ENCODE measurements at places on chromosomes 2 and 18. TPM values are rescaled to one million over a fixed set of nuclear protein-coding genes. Genes with fewer than 3 reads are reported as not detected.

QPCT gene
- total RNA-seq = 1.5 TPM

GPBAR1 gene
- total RNA-seq = 3.0 TPM

PROC gene
- not detected for total RNA-seq

RNASEH1 gene
- total RNA-seq = 47.2 TPM

DNA sequence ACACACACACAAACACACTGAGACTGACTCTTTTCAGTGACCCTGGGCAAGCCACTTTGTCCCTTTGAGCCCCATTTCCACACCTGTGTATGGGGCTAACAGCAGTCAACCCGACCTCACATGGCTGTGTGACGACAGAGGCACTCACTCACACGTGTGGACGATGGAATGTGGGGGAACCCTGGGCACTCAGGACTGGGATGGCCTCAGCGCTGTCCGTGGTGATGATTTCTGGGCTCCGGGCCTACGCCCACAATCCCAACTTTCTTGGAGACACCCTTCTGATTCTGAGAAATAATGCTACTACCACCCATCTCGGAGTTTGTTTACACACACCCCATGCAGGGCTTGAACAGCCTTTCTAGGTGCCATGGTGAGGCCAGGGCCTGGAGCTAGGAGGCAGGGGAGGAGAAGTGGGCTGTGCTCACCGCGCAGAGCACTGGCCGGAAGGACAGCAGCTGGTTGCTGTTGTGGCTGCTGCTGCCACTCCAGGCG lies 1.5 kb downstream of the CRYBA2 start:
- no peak overlapping the region for H3K27ac ChIP-seq
- H3K36me3 ChIP-seq = no peaks in the 10 kb centered on the region
- no peak overlapping the region for H3K4me3 ChIP-seq
- H3K4me1 ChIP-seq = no peaks in the 10 kb centered on the region

DNA sequence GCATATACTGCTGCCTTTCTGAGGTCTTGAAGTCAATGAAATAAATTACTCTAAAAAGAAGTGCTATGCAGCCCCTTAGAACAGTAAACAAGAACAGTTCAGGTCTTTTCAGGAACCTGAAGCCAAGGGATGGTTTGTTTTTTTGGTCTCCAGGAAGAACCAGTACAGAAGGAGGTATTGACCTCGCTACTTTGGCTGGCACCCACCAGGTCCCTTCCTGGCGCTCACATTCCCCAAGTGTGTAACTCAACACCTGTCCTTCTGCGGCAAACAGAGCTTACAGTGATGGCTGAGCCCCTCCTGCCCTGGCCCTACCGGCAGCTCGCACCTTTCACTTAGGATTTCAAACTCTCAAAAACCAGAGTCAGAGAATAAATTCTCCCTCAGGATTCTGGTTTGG lies 51.9 kb downstream of the SETBP1 start:
- H3K4me1 ChIP-seq = peaks cover 76% of the 10 kb centered on the region
- peak overlapping the region; percentile 89 for H3K27ac ChIP-seq
- peaks cover 15% of the 10 kb centered on the region for H3K36me3 ChIP-seq
- no peaks in the 10 kb centered on the region for H3K27me3 ChIP-seq
- no peak for DNase-seq

- no peak overlapping the region for H3K4me3 ChIP-seq
- peaks cover 41% of the 10 kb centered on the region for H3K27me3 ChIP-seq
- DNase-seq = no peak
- H3K27ac ChIP-seq = no peak overlapping the region
- H3K4me1 ChIP-seq = no peaks in the 10 kb centered on the region
Observed at GRCh38 chr2:205765151-205765550, 82.8 kb downstream of the NRP2 start.

DNA sequence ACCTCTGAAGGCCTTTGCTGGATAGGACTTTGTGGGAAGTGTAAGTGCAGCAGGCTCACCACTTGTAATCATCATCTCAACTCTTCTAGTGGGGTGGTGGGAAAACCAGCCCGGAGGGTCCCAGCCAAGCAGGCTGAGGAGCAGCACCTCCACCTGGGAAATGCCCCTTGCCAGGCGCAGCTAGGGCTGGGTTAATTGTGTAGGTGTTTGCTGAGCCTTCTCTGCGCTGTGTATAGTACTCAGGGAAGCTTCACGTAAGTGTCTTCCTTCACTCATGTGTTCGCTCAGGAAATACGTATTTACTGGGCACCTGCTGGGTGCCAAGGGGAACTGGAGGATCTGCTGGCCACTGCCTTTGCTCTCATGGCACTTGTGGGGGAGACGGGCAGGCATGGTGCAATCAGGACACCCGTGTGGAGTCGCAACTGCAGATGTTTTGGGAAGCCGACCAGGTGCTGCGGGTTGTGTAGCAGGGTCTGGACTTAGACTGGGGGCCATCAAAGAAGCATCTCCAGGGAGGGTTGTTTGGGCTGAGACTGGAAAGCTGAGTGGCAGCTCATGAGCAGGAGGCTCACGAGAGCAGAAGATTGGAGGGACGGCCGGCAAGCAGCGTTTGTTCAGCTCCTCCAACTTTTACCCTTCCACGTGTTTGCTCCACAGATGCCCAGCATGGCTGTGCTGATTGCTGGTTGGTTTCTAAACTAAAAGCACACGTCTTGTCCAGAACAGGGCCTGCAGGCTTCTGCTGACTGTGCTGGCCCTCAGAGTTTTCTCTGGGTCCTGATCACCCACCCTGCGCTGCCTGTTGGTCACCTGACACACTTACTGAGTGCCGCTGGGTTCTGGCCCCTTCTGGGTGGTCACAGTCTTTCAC lies 164.6 kb downstream of the LDLRAD4 start:
- H3K4me3 ChIP-seq = peak overlapping the region; percentile 74
- peak overlapping the region; percentile 58 for H3K27ac ChIP-seq
- peaks cover 4% of the 10 kb centered on the region for H3K27me3 ChIP-seq
- no peaks in the 10 kb centered on the region for H3K36me3 ChIP-seq
- H3K4me1 ChIP-seq = peaks cover 16% of the 10 kb centered on the region

- DNase-seq = no peak
- H3K4me3 ChIP-seq = no peak overlapping the region
- H3K4me1 ChIP-seq = no peaks in the 10 kb centered on the region
- no peaks in the 10 kb centered on the region for H3K36me3 ChIP-seq
- H3K27me3 ChIP-seq = no peaks in the 10 kb centered on the region
- no peak overlapping the region for H3K27ac ChIP-seq
Observed at GRCh38 chr2:102832789-102833188, 71.0 kb downstream of the TMEM182 start.

DNA sequence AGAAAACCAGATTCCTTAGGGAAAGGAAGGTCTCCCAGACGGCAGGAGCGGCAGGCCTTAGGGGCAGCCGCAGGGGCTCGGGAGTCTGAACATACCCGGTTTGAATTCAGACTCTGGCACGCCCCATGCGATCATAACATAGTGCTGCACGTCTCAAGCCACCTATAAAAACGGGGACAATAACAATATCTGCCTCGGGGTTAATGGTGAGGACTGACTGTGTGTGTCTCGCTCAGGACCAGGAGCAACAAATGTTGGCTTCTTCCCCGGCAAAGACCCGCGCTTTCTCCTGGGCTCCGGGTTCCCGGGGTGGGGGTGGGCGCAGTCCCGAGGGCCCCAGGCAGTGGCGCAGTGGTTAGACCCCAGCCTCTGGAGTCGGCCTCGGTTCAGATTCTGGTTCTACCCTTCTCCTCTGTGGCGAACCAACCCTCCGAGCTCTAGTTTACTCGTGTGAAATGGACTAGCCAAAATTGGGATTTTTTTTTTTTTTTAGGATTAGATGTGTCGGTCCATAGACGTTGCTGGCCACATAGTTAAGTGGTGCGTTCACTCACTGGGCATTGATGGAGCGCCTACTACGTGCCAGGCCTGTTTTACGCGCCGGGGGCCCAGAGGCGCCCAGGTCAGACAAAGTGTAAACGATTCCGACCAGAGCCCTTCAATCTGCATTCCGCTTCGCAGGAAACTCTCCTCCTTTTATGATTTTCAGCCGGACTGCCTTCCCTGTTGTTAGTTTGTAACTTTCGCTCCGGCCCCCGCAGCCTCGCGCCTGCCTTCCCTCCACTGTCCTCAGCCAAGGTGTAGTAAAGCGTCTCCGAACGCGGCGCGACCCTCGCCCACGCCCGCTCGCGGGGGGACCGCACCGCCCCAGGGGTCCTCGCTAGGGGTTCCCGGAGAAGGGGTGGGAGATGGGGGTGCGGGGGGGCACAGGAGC lies 820 bp upstream of the SH3BP4 start:
- peak overlapping the region; percentile 69 for H3K4me3 ChIP-seq
- H3K36me3 ChIP-seq = no peaks in the 10 kb centered on the region
- peaks cover 66% of the 10 kb centered on the region for H3K27me3 ChIP-seq
- DNase-seq = no peak
- no peak overlapping the region for H3K27ac ChIP-seq

DNA sequence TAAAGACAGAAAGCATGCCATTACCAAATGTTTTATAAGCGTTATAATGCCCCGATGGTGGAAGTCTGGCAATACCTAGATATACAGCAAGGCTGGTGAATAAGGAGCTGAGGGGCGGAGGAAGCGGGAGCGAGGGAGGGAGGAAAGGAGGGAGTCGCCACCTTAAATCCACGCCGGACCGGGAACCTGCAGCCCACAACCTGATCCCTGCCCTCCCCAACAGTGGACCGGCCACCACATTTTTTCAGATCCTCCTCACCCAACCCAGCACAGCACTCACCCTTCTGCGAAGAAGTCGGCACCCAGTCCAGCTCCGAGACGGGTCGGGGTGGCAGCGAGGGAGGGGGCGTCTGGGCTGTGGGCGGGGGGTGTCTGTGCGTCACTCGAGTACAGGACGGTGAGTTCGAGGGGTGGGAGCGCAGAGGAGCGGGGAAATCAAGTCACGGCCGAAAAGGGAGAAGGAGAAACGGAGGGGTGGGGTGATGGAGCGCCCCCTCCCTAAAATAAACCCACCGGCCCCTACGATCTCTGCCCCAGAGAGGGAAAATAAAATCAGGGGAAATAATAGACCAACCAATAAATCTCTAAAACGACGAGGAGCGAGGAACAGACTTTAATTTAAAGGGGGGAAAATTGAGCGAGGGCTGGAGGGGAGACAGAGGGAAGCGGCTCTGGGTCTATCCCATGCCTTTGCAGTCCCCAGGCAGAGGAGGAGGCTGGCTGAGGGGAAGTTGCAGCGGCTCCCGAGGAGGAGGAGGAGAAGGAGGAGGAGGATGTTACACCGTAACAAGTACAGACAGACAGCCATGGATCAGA lies 96.5 kb upstream of the SERTAD2 start:
- peaks cover 13% of the 10 kb centered on the region for H3K4me1 ChIP-seq
- H3K36me3 ChIP-seq = no peaks in the 10 kb centered on the region
- no peaks in the 10 kb centered on the region for H3K27me3 ChIP-seq
- peak overlapping the region; percentile 89 for H3K4me3 ChIP-seq

DNA sequence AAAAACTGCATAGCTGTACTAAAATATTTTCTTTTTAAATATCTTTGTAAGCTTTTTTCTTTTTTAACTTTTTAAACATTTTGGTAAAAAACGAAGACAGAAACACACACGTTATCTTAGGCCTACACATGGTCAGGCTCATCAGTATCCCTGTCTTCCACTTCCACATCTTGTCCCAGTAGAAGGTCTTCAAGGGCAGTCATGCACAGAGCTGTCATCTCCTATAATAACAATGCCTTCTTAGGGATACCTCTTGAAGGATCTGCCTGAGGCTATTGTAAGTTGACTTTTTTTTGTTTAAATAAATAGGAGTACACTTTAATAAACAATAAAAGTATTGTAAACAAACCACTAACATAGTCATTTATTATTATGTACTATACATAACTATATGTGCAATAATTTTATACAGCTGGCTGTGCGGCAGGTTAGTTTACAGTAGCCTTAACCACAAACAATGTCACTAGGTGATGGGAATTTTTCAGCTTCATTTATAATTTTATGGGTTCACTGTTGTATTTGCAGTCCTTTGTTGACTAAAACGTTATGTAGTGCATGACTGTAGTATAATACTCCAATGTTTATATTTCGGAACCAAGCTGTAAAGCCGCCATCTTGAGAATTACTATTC lies 124.4 kb downstream of the MAP4K4 start:
- H3K4me3 ChIP-seq = no peak overlapping the region
- H3K4me1 ChIP-seq = peaks cover 44% of the 10 kb centered on the region
- no peak overlapping the region for H3K27ac ChIP-seq
- DNase-seq = no peak
- H3K27me3 ChIP-seq = no peaks in the 10 kb centered on the region
- peaks cover 1% of the 10 kb centered on the region for H3K36me3 ChIP-seq

DNA sequence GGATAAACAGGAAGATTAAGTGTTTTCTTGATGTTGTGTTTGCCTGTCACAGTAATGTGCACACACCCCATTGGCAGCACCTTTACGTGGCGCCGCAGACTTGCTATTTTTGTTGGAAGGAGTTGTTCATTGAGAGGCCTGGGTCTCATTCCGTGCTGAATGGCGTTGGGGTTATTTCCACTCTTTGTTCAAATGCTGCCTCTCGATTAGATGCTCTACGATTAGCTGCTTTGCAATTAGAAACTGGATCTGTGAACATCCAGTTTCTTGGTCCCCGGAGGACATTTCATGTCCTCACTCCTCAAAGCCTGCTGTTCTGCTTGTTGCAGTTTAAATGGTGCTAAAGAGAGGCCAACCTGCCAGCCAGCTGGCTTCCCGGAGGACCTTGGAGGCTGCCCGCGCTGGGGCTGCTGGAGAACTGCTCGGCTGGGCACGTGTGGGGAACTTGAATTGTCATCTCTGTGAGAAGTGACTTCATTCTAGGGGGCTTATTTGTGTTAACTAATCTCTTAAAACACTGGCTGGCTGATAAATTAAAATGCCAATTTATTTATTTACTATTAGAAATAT lies 117.4 kb upstream of the NABP1 start:
- peaks cover 33% of the 10 kb centered on the region for H3K27me3 ChIP-seq
- H3K4me1 ChIP-seq = peaks cover 31% of the 10 kb centered on the region
- H3K27ac ChIP-seq = no peak overlapping the region
- no peak for DNase-seq

GRCh38 chr2:62461707-62462106 lies 44.3 kb downstream of the TMEM17 start:
- no peak overlapping the region for H3K27ac ChIP-seq
- no peaks in the 10 kb centered on the region for H3K27me3 ChIP-seq
- H3K4me1 ChIP-seq = no peaks in the 10 kb centered on the region
- no peak for DNase-seq
- H3K36me3 ChIP-seq = no peaks in the 10 kb centered on the region

- DNase-seq = no peak
- peaks cover 13% of the 10 kb centered on the region for H3K27me3 ChIP-seq
- H3K27ac ChIP-seq = no peak overlapping the region
- H3K4me1 ChIP-seq = no peaks in the 10 kb centered on the region
- H3K4me3 ChIP-seq = no peak overlapping the region
- H3K36me3 ChIP-seq = no peaks in the 10 kb centered on the region
Observed at GRCh38 chr2:236627841-236628240, 58.2 kb downstream of the ACKR3 start.

All from natural killer cell treated with Interleukin-12 subunit alpha and Interleukin-12 subunit beta and Interleukin-15 and Interleukin-18, amount 100 ng/mL, for 72 hours (primary cell).